Chondrocyte (in vitro differentiated cells): ENCODE measurements at places on chromosomes 1 and 21.

DNA sequence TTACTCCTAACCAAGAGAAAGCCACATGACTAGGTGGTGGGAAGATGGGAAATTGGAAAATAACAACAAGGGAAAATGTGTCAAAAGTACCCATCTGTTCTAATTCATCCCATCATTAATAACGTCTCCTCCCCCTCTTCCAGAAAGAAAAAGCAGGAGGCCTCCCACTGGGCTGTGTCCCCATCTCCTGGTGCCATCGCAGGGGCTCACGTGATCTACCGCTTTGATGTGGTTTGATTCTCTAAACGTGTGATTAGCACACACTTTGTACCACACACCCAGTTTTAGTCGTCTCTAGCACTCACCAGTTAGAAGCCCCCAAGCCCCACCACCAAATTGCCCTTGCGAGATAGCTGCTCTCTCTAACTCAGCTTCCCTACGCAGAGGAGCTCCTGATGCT is 353.6 kb downstream of the RRAGC start:
- DNase-seq, result no peak

DNA sequence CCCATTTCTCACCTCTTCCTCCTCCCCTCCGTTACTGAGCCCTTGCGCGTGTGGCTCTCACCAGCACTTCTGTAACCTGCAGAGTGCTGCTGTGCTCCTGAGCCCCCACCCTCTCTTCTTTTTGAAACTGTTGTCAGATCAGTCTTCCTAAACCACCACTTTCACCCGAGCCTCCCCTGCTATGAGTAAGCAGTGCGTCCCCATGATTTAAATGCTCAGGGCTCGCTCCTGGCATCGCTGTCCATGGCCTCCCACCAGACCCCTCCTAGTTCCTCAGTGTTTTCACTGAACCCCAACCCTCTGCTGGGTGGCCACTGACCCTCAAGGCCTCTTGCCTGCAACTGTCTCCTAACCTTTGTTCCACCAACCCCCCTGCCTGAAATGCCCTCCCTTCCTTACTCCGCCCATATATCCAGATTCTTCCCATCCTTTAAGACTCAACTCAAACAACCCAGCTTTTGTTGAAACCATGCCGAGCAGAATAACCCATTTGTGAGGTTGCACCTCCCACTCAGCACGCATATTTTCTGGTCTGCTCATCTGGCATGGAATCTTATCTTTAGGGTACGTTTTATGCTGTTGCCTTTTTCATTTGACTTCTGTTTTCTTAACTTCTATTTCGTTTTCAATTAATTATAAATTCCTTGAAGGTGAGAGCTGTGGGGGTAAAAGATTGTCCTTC is 64.5 kb upstream of the FAM3B start:
- no peak for DNase-seq

GRCh38 chr21:34736116-34736874 is 67.5 kb downstream of the CLIC6 start:
- no peak for DNase-seq

- no peak for DNase-seq
Measured at GRCh38 chr1:23475134-23475628, 8.8 kb downstream of the ASAP3 start.

GRCh38 chr21:44337941-44338895 is 972 bp downstream of the CFAP410 start:
- peak; percentile 89 for DNase-seq

DNA sequence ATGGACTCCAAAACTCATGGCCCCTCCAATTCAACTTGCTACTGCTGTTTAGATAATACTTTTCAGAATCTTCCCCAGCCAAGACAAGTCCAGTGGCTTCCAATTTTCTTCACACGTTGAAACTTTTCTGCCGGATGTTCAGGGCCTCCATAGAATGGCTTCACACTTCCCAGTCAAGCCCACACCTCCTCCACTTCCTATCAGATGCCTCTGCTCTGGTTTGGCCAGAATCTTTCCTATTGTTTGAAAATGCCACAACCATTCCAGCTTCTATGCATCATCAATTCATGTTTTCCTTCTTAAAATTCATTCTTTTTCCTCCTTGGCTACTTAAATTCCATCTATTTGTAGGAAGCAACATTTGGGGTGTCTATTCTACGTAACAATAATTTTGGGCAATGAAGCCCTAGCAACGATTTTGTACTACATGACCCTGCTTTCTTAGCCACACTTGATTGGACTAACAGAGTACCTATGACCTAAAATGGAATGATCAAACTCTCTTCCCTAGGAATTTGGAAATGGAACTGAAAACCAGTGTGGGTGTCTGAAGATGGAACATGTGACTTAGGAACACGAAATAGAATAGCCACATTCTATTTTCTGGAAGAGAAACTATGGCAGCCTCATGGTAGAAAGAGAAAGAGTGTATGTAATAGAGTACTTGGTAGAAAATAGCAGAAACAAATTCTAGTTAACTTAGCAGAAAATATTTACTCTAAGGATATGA is 74.1 kb upstream of the CNIH3 start:
- no peak for DNase-seq

GRCh38 chr1:156662005-156662799 is 15.0 kb downstream of the NES start:
- DNase-seq, result no peak

GRCh38 chr1:110749960-110750359 is 75.2 kb upstream of the KCNA3 start:
- DNase-seq, result no peak

DNA sequence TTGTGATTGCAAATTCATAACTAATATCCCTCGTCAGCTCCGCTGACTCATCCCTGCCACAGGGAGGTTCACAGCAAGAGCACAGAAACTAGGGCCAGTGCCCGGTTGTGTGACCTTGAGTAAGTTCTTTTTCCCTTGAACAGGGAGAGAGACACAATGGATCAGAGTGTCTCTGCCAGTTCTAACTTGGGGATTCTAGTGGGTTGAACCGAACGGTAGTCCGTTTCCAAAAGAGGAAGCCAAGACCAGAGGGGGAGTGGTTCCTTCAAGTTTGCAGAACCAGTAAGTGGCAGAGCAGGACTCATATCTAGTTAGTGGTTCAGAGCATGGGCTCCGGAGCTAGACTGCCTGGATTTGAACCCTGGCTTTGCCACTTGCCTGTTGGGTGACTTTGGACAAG is 4.9 kb upstream of the SHISA4 start:
- DNase-seq, result no peak

DNA sequence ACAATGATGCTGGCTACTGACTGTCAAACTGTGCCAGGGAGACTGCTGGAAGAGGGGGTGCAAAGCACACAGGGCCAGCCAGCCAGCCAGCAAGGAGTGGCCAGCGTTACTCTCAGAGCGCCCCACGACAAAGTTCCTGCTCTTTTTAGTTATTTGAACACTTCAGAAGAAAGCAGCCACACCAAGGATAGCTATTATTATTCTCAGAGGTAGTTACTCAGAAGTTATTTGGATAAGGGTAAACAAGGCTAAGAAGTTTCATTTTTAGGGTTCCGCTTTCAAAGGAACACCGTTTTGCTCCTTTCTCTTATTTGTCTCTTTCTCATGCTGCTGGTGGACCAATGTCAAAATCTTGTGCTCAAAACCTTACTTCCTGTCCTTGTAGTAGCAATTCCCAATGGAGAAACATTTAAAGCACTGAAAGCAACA is 59.9 kb downstream of the VANGL2 start:
- DNase-seq, result no peak

DNA sequence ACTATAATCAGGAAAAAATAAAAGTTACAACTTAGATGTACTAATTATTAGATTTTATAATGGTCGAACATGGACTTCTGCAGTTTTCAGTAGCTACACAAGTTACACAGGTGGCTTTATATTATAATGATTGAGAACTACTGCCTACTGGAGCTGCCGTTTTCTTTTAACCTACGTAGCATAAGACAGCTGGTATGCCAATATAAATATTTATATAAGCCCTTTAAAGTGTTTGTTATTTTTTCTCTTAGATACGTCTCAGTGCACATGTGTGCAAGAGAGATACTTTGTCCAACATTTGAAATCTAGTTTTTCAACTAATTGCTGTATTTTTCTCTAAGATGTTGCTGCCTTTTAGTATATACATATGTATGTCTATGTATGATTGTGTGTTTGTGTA is 42.4 kb downstream of the PDC start:
- DNase-seq, result no peak

DNA sequence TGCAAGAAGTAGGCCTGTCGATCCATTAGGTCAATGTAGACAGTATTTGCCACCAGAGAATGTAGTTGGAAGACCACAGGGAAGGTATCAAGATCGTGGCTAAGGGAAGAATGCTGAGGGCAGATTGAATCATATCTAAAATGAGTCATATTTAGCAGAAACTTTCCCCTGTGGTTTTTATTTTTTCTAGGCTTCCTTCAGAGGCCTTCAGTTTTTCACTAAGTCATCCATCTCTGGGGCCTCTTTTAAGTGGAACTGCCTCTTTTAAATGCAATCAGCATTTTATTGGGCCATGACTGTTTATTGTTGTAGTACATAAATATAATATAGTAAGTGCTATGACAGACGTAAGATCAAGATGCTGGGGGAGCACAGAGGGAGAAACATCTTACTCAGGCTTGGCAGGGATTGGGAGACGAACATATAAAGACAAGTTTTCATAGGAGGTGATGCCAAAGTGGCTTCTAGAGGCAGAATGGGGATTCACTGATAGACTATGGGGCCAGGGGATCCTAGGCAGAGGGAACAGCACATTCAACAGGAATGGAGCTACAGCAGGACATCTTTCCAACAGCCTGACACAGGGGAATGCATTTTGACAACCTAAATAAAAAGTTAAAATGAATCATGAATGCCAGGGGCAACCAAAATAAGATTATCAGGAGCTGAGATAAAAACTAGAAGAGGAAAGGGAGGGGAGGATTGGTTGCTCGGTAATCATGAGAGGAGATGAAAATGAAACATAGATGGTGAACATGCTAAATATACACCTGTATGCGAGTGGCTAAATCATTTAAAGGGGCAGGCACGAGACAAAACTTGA is 20.1 kb downstream of the UBE2U start:
- DNase-seq, result no peak

GRCh38 chr1:221611656-221612046 is 130.2 kb downstream of the DUSP10 start:
- no peak for DNase-seq

GRCh38 chr1:157785248-157785647 is 8.3 kb upstream of the FCRL2 start:
- no peak for DNase-seq

GRCh38 chr1:18907021-18907916 is 4.9 kb upstream of the ALDH4A1 start:
- no peak for DNase-seq

- DNase-seq, result no peak
Measured at GRCh38 chr1:66563094-66563800, 29.3 kb downstream of the SGIP1 start.

GRCh38 chr1:115158181-115158580 is 68.9 kb upstream of the TSPAN2 start:
- DNase-seq, result no peak

GRCh38 chr1:41727749-41728115 is 191.0 kb downstream of the HIVEP3 start:
- no peak for DNase-seq

GRCh38 chr1:116738673-116739370 is 15.4 kb upstream of the CD2 start:
- no peak for DNase-seq

- DNase-seq, result no peak
Measured at GRCh38 chr21:41570791-41571355, 62.9 kb upstream of the TMPRSS2 start.

DNA sequence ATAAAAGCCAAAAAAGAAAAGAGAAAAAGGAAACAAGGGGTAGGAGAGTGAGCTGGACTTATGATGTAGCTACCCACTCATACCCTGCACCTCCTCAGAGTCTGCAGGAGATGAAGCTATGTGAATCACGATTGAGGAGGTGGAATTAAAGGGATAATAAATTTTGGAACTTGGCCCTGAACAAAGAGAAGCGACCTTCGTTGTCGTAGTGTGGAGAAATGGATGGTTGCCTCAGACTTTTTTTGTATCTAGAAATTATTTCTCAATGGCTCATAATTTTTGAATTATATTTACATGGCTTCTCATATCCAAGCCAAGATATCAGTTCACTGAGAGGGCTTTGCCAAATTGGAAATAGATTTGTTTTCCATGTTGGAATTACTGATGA is 37.8 kb upstream of the SIPA1L2 start:
- no peak for DNase-seq

GRCh38 chr1:3251099-3251806 is 182.2 kb downstream of the PRDM16 start:
- DNase-seq, result no peak

DNA sequence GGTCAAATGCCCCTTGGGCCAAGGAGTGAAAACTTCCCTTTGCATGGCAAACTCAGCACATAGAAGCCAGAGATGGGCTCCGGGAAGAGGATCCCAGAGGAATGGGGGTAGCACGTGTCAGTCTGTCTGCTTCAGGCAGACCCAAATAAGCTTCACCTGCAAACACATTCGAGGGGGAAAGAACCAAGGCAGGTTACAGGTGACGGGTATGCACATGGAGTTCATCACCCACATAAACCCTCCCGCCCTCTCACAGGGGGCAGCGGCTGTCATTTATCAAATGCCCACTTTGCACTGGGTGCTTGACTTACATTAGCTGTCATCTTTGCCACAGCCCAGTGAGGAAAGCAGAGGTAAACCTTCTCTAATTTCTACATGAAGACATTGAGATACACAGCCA is 73.0 kb upstream of the TLR5 start:
- DNase-seq, result no peak

DNA sequence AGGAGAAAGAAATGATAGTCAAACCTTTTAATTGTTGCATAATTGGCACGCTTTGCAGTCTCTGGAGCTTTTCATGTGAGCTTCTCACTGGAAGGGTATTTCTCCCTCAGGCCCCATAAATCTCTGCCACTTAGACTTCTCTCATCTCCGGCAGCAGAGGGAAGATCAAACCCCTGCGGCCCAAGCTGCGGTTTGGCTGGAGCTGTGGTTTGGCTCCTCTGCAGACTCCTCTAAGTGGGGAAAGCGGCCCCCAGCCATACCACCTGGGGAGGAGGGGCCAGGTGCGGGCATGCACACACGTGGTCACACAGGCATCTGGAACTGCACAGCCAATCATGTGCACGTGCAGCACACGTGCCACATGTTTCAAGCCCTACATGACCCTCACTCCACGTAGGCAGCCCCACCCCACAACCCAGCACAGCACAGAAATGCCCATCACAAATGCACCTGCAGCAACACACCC is 58.3 kb downstream of the UBE2T start:
- DNase-seq, result no peak

DNA sequence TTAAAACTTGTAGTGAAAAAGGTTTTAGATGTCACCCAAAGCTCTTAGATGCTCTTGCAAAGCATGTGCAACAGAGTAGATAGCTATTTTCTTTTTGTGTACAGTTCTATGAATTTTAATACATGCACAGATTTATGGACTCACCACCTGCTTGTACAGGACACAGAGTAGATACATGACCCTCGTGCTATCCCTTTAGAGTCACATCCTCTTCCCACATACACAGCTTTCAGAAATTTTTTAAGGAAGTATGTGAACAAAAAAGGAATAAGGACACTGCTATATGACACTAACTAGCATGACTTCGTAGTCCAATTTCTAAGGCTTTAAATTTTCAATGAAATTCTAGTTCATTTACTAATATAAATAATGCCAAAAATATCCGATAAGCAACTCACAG is 60.9 kb downstream of the ABL2 start:
- DNase-seq, result no peak

GRCh38 chr1:203172184-203173010 is 3.2 kb downstream of the MYBPH start:
- no peak for DNase-seq

- DNase-seq, result no peak
Measured at GRCh38 chr1:223649222-223649621, 16.3 kb downstream of the CAPN8 start.

GRCh38 chr1:41354956-41355355 is 6.3 kb upstream of the FOXO6 start:
- DNase-seq, result peak; percentile 39
